ENCODE measurements at places on chromosomes 2 and 18.

- peak; percentile 70 for DNase-seq
Observed at GRCh38 chr2:111121828-111122630, 1.3 kb downstream of the BCL2L11 start.

DNA sequence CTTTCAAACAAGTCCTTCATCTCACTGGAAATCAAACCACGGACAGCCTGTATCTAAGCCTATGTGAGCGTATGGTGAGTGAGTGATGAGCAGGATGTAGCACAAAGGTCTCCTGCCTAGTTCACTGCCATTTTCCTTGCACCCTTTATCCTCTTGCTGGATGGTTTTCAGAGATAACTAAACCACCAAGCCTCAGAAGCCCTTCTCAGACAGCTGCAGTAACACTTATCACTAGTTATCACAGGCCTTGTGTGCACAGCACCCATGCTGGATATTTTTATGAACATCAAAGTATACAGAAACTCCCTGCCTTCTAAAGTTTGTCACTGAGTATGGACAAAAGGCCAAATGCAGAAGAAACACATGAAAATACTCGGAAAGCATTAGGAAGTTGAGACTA is 69.5 kb downstream of the C1D start:
- DNase-seq = no peak

GRCh38 chr2:31138037-31138962 is at the start of gene GALNT14:
Gene GALNT14, minus strand, starts transcription at chr2:31138440. Its CDS starts 354 bp downstream, at chr2:31138086.
- peak; percentile 53 for DNase-seq

- DNase-seq = no peak
Observed at GRCh38 chr18:67400502-67401117, 115.9 kb downstream of the DSEL start.

GRCh38 chr18:9139400-9140039 is 2.9 kb downstream of the ANKRD12 start:
- no peak for DNase-seq

- DNase-seq = peak; percentile 12
Observed at GRCh38 chr2:124316881-124317605, 292.0 kb downstream of the CNTNAP5 start.

DNA sequence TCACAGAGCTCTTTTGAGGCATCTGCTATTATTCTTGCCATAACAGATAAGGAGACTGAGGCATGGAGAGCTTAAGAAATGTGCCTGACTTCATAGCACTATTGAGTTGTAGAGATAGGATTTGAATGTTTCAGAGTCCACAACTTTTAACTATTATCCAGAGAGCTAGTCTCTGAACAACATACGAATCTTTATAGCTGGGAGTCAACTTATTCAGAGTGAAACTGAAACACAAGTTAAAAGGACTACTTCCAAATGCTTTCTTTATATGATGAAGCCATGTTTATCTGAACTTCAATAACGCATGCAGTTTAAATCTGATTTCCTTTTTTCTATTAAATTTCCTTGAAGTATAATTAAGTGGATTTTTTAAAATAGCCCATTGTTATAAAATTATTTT is 268.8 kb downstream of the IKZF2 start:
- DNase-seq = no peak

DNA sequence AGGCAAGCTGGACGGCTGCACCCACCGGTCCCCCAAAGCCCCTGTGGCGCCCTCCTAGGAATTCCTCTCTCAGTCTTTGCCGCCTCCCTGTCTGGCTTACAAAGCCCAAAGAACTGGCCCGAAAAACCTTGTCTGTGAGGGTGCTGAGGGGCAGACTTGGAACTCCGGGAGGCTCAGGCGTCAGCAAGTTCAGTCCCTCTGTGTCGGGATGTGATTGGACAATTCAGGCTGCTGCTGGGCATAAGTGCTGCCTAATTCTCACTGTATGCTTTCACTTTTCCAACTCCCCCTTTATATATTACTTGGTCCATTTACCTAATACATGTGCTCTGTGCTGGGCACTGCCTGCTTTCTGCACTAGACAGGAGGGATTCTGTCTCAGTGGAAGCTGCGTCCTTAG is 20.3 kb upstream of the SH3RF3 start:
- no peak for DNase-seq

GRCh38 chr2:149692961-149693396 is 105.4 kb upstream of the MMADHC start:
- no peak for DNase-seq

GRCh38 chr18:6746386-6746960 is 17.0 kb downstream of the ARHGAP28 start:
- DNase-seq = no peak

GRCh38 chr2:608297-608696 is 68.9 kb downstream of the TMEM18 start:
- DNase-seq = no peak

DNA sequence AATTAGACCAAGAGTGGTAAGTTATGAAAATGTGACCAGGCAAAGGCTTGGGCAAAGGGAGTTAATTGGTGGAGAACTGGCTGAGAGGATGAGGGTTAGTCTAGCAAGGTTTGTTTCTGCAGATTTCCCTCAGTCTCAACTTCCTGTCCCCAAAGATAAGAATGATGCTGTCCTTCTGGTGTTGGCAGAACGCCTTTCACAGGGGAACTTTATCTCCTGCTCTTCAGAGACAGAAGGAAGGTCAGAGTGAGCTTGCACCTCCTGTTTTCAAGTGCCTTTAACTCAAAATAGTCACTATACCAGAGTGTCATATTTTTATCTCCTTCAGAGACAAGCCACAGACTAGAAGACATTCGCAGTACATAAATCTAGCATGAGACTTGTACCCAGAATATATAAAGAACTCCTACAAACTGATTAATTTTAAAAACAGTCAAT is 95.7 kb downstream of the TEX51 start:
- no peak for DNase-seq

GRCh38 chr18:70411876-70412435 is 123.1 kb downstream of the SOCS6 start:
- no peak for DNase-seq

DNA sequence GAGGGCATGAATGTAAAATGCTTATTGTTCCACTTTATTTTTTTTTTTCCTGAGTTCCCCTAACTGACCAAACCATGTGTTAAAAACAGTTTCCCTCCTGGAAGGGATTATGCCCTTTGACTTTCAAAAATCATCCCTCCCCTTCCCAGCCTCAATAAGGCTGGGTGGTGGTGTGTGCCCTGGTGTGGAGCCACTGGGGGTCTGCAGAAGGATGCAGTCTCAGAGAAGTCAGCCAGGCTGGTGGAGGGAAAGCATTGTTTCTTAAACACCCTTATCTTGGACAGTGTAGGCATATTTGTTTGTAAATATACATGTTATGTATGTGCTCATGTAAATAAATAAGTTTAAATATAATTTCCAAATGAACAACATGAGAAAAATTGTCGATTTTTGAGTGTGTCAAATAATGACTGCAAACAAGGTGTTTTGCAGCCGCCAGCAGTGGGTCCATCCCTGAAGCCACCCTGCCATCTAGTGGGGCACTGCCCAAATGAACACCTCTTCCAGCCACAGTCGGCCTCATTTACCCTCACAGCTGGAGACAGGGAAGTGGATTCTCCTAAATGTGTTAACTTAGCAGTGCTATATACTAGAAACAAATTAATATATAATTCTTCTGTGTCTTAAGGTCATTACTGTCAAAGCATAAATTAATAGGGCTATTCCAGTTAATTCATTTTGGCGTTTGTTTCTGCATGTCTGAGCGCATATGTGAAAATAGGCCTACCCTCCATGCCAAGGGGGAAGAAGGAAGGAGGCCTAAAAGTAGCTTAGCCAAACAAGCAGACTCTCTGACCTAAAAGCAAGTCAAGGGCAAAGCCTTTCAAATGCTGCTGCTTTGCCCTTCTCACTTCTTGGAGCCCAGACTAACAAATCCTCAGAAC is 209.6 kb upstream of the PIK3C3 start:
- peak; percentile 77 for DNase-seq

- no peak for DNase-seq
Observed at GRCh38 chr2:143575340-143575739, 446.1 kb downstream of the ARHGAP15 start.

DNA sequence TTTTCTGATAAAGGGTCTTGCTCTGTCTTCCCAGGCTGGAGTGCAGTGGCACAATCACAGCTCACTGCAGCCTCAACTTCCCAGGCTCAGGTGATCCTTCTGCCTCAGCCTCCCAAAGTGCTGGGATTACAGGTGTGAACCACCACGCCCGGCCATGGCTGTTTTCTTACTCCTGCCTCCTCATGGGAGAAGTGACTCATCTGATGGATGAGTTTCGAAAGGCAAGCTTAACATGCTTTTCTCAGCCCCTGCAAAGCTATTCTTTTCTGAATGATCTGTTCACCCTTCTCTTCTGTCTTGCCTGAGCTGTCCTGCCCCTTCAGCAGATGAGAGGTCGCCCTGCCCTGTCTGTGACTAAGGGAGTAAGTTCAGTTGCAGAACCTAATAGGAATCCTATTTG is 929 bp upstream of the CREG2 start:
- DNase-seq = no peak

DNA sequence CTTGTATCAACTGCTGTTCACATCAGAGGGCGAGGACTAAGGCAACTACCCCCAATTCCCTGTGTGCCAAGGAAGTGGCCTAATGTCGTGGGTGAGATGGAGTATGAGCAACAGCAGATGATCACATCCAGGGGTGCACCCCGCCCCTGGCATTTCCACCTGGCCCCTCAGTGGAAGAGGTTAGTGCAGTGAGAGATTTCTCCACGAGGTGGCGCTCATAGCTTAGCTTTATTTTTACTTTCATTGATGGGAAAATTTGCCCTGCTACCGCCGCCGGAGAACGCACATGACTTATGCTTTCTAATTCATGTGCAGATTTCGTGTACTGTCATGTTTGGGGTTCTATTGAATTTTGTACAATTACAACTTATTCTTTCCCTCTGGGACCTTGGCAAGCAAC is 470.6 kb upstream of the MEX3C start:
- DNase-seq = peak; percentile 70

GRCh38 chr2:210195101-210195852 is 24.1 kb upstream of the KANSL1L start:
- DNase-seq = peak; percentile 5

DNA sequence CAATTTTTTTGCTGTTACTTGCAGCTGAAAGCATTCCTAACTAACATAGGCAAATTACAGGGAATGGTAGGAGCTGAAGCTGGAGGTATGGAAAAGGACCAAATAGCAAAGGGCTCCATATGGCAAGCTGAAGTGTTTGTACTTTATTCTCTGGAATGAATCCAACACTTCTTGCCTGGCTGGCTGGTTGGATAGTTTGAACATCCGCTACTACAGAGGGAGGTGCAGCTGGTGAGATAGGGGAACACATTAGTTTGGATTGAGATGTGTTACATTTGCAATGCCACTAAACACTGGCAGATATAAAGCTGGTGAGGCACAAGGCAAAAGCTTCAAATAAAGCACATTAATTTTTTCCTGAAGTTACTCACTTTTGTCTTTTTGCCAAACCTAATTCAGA is 291.5 kb downstream of the SP3 start:
- DNase-seq = peak; percentile 94
